ENCODE measurements at places on chromosomes 3 and 15.

DNA sequence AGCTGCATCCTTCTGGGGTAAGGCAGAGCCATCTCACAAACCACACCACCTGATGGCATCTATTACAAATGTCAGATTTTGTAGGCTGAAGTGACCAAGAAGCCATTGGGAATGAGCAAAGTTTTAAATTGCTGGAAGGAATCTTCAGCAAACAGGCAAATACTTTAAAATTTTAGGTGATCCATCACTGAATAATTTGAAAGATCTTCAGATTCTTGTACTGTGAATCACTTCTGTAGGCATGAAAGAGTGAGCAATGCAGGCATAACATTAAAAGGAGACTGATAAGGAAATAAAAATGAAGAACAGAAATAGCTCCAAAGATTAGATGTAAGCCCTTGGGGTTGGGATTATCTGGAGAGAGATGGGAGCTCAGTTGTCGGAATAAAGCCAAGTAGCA is 36.0 kb upstream of the ALDH1L1 start:
- DNase-seq, result peak; percentile 60

GRCh38 chr15:57034613-57035012 is 116.2 kb downstream of the TCF12 start:
- DNase-seq, result no peak

DNA sequence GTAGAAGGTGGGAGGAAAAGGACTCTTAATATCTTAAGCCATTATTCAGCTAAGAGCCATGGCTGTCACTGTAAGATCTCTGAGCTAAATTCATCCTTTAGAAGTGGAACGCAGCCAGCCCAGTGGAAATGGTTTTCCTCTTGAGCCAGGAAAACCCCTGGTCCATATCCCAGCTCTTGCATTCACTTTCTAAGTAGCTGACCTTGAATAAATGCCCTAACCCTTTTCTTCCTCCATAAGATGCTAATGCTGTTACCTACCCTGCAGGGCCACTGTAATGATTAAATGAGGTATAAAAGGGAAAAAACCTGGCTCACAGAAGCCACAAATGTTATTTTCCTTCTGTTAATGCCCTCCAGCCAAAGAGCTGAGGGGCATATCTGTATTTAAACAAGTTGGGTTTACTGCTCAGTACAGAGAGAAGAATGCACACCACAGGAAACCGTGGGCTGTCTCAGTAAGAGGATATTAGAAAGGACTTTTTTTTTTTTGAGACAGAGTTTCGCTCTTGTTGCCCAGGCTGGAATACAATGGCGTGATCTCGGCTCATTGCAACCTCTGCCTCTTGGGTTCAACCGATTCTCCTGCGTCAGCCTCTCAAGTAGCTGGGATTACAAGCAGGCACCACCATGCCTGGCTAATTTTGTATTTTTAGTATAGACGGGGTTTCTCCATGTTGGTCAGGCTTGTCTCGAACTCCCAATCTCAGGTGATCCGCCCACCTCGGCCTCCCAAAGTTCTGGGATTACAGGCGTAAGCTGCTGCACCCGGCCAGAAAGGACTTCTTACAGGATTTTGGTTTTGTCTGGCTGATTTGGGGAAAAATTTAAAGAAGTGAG is 6.8 kb downstream of the UBL7 start:
- no peak for DNase-seq

DNA sequence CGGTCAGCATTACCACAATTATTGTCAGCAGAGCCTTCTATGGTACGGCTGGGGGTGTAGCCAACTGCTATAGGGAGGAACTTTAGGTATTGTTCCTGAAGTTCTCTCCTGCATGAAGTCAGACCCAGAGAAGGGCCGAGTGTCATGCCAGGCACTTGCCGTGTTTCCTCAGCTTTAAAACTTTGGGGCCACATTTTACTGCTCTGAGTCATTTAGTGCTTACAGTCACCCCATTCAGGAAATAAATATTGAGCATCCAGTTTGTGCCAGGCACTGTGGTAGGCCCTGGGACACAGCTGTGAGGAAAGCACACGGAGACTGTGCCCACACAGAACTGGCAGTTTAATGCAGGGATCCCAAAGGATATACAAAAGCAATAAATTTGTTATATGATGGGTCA is 54.5 kb upstream of the APEH start:
- DNase-seq, result peak; percentile 13

DNA sequence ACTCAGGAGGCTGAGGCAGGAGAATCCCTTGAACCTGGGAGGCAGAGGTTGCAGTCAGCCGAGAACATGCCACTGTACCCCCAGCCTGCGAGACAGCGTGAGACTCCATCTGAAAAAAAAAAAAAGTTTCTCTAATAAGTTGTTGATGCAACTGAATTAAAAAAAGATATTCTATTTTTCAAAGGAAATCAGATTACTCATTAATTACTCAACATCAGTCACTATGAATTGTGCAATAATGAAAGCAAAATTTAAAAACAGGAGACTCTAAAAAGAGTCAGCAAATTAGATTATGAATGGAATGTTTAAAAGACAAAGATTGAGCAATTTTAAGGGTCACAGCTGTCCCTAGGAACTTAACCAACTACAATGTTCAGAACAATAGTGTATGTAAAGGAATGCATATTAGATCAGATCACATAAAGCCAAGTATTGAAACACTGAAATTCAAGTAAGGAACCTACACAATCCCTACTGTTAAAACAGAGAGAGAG is 60.2 kb upstream of the SLC4A7 start:
- DNase-seq, result peak; percentile 92

GRCh38 chr3:16474216-16474615 is 39.3 kb downstream of the RFTN1 start:
- DNase-seq, result no peak

GRCh38 chr3:165390166-165390565 is 194.0 kb upstream of the SLITRK3 start:
- no peak for DNase-seq

DNA sequence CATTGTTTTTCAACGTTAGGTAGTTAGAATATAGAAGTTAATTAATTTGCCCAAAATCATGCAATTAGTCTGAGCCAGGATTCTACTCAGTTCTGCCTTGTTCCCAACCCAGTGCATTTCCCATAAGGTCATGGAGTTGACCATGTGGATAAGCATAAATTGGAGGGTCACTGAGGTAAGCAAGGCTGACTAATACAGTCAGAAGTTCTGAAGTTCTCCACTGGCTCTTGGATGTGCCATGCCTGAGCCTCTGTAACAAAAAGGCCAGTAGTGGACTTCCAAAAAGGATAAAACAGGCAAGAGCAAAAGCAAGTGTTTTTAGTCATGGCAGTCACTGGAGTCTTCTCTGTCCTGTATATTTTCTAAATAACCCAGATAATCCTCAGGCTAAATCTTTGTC is 124.4 kb upstream of the PHLDB2 start:
- DNase-seq, result no peak

- peak; percentile 87 for DNase-seq
Observed at GRCh38 chr3:100496711-100497261, 4.4 kb downstream of the TMEM45A start.

DNA sequence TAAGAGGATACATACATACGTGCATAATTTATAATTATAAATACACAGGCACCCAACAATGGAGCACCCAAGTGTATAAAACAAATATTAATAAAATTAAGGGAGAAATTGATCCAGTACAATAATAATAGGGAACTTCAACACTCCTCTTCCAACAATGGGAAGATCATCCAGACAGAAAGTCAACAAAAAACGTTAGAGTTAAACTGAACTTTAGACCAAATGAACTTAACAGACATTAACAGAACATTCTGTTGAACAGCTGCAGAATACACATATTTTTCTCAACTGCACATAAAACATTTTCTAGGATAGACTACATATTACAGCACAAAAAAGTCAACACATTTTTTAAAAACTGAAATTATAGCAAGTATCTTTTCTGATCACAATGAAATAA is 339.7 kb downstream of the CGGBP1 start:
- DNase-seq, result no peak

DNA sequence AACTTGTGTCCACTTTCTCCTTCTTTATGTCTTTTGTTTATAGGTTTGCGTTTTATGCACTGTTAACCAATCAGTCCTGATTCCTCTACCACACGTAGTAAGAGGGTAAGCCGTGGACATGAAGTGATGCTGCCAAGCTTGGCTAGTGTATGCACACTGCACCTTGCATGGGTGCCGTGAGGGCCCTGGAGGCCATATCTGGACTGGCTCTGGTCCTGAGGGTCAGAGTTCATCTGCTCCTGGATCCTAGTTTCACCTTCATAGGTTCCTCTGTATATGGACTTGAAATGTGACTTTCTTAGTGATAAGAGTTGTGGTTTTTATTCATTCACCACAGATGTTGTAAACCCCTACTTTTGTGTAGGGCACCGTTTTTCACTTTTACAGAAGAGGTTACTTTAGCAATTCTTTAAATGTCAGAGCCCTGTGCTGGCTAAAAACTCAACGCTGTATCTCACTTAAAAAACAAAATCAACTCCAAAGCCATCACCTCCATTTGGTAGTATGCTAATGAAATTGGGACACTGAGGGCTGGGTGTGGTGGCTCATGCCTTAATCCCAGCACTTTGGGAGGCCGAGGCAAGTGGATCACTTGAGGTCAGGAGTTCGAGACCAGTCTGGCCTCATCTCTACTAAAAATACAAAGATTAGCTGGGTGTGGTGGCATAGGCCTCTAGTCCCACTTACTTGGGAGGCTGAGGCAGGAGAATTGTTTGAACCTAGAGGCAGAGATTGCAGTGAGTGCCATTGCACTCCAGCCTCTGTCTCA is 22.9 kb downstream of the SIAH2 start:
- DNase-seq, result no peak

DNA sequence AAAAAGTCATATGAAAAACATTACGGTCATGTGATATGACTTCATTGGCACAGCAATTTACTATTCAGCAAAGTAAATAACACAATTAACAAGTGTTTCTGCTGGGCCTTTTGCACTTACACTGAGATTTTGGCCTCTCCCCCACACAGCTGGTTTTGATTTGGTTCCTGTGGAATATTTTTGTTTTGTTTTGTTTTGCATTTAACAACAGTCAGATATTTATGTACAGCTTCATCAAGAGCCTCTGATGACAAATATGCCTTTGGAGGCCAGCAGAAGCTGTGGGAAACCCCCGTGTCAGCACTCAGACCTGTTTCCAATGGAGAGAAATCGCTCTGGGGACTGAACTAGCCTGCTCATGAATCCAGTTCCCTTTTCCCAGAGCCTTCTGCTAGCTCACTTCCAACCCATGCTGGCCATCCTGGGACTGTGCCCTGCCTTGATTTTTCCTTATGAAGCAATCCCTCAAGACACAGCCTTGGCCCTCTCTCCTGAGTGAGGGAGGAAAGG is 161.9 kb downstream of the ATG7 start:
- DNase-seq, result no peak

DNA sequence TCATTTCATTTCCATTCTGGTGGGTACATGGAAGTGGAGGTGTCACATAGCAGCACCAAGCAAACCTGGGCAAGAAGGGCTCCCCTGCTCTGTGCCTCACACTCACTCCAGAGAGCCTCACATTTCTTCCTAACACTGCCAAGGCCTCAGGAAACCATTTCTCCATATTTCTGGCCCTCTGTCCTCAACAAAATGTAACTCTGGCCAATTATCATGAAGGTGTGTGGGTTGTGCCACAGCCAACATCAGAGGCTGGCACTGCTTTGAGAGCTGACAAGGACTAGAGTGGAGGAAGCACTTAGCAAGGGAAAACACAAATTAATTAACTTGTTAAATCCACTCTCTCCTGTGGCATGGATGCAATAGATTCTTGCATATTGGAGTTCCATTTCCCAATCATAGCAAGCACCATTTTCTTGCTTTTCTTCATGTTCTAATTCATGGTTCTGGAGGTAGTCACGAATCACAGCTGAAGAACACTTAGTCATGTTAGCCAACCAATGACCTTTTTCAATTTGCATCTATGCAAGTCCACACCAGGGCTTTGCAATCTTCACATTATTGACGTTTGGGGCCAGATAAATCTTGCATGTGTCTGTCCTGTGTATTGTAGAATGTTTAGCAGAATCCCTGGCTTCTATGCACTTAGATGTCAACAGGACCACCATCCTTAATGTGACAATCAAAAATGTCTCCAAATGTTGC is 241.1 kb downstream of the PLCL2 start:
- DNase-seq, result no peak

DNA sequence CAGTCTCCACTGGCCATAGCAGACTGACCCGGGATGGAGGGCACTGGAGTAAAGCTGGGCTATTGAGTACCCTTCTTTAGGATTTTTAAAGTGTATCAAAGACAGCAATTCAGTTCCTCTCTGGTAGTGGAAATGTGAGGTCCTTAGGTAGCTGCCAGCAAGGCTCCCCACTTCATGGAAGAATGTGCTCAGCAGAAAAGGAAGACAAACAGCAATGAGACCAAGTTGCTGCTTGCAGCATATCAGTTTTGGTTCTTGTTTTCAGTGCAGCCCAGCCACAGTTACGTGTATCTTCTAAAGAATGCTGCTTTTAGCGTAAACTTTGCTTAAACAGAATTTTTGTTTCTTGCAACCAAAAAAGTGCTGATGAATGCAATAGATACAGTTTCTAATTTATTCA is 374.0 kb upstream of the CBLB start:
- no peak for DNase-seq

- DNase-seq, result no peak
Observed at GRCh38 chr3:46874430-46874829, 3.1 kb upstream of the PTH1R start.

- DNase-seq, result peak; percentile 8
Observed at GRCh38 chr3:122826278-122826677, 31.4 kb downstream of the SLC49A4 start.

GRCh38 chr3:63043631-63044030 is 168.4 kb upstream of the CADPS start:
- peak; percentile 2 for DNase-seq

- no peak for DNase-seq
Observed at GRCh38 chr15:94602754-94603470, 371.6 kb downstream of the MCTP2 start.

GRCh38 chr3:45575386-45575923 is 19.1 kb upstream of the LIMD1 start:
- DNase-seq, result no peak

- no peak for DNase-seq
Observed at GRCh38 chr3:87109465-87109864, 117.6 kb upstream of the CHMP2B start.

- DNase-seq, result no peak
Observed at GRCh38 chr3:104941785-104942184, 424.9 kb upstream of the ALCAM start.

DNA sequence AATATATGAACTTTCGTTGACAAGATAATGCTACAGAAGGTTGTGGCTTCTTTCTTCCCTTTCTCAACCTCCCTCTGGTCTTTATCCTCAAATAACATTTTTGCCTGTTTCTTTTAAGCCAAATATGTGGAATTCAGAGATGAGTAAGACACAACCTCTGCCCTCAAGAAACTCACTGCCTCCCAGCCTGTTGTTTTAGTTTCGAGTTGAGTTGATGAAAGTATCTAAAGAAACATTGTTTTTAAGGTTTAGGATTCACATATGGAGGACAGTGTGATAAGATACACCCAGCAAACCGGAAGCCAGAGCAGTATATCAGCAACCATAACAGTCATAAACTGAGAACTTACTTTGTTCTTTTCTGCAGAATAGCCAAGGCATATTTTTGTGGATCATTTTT is 218.6 kb downstream of the THSD4 start:
- DNase-seq, result no peak

Data from PC-3 (cell line).